Vagina (tissue), 2 donors: ENCODE measurements at places on chromosomes 11 and 22. TPM values are rescaled to one million over a fixed set of nuclear protein-coding genes. Genes with fewer than 3 reads are reported as not detected.

DNA sequence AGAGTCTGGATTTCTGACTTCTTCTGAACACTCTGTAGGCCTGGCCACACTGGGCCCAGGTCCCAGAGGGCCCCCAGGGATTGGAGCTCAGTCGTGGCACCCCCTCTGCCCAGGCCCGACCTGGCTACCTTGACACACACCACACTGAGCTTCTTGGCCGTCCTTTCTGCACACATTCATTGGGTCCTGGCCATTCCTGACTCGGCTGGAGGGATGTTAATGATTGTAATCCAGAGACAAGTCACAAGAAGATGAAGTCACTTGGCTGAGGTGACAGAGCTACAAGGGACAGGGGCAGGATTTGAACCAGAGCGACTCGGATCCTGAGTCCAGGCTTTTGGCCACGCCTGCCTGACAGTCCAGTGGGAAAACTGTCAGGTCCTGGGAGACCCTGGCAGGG, 23.9 kb upstream of the PDGFB start:
- H3K4me3 ChIP-seq: no peak overlapping the region
- H3K27ac ChIP-seq: no peak overlapping the region
- H3K36me3 ChIP-seq: no peaks in the 10 kb centered on the region
- no peak for DNase-seq
- no peaks in the 10 kb centered on the region for H3K4me1 ChIP-seq

GRCh38 chr22:49306632-49307480, 520.8 kb downstream of the BRD1 start:
- H3K4me1 ChIP-seq: no peaks in the 10 kb centered on the region
- H3K4me3 ChIP-seq: no peak overlapping the region
- H3K36me3 ChIP-seq: no peaks in the 10 kb centered on the region
- H3K27ac ChIP-seq: no peak overlapping the region
- no peaks in the 10 kb centered on the region for H3K27me3 ChIP-seq

DNA sequence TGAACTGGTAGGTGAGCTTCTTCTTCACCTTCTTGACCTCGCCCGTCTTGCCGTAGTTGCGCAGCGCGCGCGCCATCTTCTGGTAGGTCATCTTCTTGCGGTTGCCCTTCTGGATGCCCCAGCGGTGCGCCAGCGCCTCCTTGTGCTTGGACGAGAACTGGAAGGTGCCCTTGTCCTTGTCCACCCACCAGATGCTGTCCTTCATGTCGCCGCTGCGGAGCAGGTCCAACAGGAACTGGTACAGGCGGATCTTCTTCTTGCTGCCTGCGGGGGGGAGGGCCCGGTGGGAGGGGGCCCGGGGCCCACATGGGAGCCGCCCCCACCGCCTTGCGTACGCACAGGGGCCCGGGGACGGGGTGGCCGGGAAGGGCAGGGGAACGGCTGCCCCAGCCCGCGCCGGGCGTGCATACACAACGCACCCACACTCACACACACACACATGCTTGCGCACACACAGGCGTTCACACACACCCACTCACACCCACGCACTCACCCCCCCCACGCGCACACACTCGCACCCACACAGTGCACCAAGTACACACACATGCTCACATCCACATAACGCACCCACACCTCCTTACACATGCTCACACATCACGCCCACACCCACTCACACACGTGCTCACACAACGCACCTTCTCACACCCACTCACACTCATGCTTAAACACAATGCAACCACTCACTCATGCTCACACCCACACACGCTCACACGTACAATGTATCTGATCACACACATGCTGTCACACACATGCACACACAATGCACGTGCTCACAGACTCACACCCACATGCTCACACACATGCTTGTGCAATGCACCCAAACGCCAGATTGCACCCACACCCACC, 3.0 kb upstream of the MYBPC3 start:
- H3K36me3 ChIP-seq: no peaks in the 10 kb centered on the region
- DNase-seq: no peak
- H3K4me3 ChIP-seq: peak overlapping the region; percentile 48
- H3K27me3 ChIP-seq: no peaks in the 10 kb centered on the region
- H3K27ac ChIP-seq: peak overlapping the region; percentile 64

Gene YPEL4
- total RNA-seq: 2.7 TPM

Gene OR10G4
- not detected for total RNA-seq

Gene FAM181B
- total RNA-seq: 0.49 TPM

- DNase-seq: no peak
- no peak overlapping the region for H3K27ac ChIP-seq
- H3K27me3 ChIP-seq: no peaks in the 10 kb centered on the region
- no peaks in the 10 kb centered on the region for H3K36me3 ChIP-seq
Observed at GRCh38 chr11:45000918-45001317, 50.2 kb upstream of the TP53I11 start.

DNA sequence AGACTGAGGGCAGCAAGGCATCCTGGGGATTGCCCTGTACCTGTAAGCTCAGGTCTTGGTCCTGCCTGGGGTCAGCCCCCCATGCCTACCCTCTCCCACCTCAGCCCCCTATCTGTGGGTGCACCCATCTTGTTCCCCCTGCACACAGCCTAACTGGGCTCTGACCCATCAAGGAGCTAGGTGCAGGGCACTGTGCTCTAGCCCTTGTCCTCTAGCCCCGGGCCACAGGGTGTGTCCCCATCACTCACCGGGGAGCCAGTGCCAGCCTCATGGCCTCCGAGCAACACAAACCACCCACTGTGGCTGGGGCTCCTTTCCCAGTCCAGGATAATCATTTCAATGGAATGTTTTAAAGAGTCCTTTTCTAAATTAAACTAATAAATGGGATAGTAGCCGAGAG, 293.9 kb upstream of the PLET1 start:
- H3K27ac ChIP-seq: no peak overlapping the region
- no peak for DNase-seq
- no peaks in the 10 kb centered on the region for H3K36me3 ChIP-seq
- H3K27me3 ChIP-seq: no peaks in the 10 kb centered on the region
